H9 (cell line): ENCODE measurements at places on chromosomes 7 and 10. TPM values are rescaled to one million over a fixed set of nuclear protein-coding genes. Genes with fewer than 3 reads are reported as not detected.

The PRPS1L1 gene
- not detected in 2 replicates for total RNA-seq

DNA sequence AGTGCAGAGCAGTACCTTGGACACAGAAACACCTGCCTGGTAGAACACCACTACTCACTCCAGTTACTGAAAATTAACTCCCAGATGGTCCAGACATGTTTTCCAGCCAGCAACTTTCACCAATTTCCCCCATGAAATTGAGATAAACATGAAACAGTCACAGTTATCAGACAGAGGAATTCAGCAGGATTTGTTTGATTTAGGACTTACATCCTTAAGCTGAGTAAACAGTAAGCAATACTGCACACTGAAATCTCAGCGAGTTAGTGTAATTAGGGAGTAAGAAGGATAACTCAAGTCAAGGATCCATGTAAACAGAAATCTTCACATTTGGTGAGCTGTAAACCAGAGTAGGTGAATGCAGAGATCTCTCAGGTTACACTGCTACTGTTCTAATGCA lies 353.5 kb downstream of the ELMO1 start:
- H3K36me3 ChIP-seq: peaks cover 3% of the 10 kb centered on the region; the same call in 2 of the 3 replicates
- H3K4me3 ChIP-seq: no peak overlapping the region
- H3K4me1 ChIP-seq: peaks cover 3% of the 10 kb centered on the region; the same call in 1 of the 2 replicates
- H3K27me3 ChIP-seq: no peaks in the 10 kb centered on the region
- no peak for DNase-seq

DNA sequence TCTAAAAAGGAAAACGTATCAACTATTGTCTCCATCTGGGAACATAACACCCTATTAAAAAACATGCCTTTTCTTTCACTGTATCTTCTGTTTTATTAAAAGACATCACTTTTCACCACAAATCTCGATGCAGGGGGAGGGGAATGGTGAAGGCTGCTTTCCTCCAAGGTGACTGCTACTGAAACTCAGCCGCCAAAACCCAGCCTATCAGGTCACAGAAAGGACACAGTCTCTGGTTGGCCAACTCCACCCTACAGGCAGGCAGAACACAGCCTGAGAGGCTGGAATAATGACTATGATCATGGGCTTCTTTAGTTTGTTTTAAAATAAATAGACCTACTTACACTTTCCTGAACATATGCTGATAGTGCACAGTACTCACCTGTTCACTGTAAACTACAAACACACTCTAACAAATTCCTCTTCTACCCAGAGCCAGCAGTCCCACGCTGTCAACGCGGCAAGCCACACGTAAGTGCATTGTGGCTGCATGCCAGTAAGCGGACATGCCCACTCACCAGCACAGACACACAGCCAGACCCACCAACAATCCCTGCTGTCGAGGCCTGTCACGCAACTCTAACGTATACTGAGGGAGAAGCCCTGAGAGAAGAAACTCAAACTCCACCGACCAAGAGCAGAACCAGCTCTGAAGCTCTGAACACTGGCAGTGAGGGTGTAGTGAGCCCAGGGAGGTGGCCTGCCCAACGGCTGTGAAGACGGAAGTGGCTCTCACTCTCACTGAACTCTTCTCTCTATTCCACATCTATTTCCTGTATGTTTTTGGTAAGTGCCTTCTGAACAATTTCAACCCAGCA lies 41.8 kb downstream of the NCAPG2 start:
- H3K27me3 ChIP-seq: no peaks in the 10 kb centered on the region
- H3K4me1 ChIP-seq: no peaks in the 10 kb centered on the region
- H3K36me3 ChIP-seq: peaks cover 62% of the 10 kb centered on the region
- no peak overlapping the region for H3K27ac ChIP-seq
- no peak overlapping the region for H3K4me3 ChIP-seq

DNA sequence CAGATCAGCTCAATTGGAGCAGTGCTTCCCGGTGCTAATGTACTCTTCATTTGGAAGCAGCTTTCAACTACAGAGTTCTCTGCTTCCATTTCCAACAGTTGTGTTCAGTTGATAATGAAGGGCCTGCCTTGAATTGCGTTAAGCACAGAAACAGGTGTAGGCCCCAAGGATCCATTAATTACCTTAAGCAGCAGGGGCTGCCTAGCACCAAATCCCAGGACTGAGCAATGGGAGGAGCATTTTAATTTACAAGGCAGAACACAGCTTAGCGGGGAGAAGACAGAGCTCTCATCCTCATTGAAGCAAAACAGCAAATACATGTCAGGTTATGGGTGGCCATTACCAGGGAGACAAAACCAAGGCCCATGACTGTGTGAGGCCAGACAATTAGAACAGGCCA lies 349.6 kb downstream of the TFEC start:
- H3K4me1 ChIP-seq: no peaks in the 10 kb centered on the region; the same call in 1 of the 2 replicates
- H3K27me3 ChIP-seq: no peaks in the 10 kb centered on the region
- no peaks in the 10 kb centered on the region for H3K36me3 ChIP-seq
- no peak overlapping the region for H3K27ac ChIP-seq
